H4 (cell line): ENCODE measurements at places on chromosomes 5 and 9. TPM values are rescaled to one million over a fixed set of nuclear protein-coding genes. Genes with fewer than 3 reads are reported as not detected.

HTR4 gene
- not detected in 2 replicates for total RNA-seq

EGFL7 gene
- total RNA-seq, result 60.2 and 76.5 TPM in 2 replicates

STK32A gene
- total RNA-seq, result 0.04 and 0.77 TPM in 2 replicates

KLHL3 gene
- total RNA-seq, result 0.27 and 0.37 TPM in 2 replicates

GAS1 gene
- total RNA-seq, result 5.7 and 6.6 TPM in 2 replicates

IL3 gene
- total RNA-seq, result not detected in 2 replicates

SLC4A9 gene
- total RNA-seq, result not detected in 2 replicates

EQTN gene
- not detected in 2 replicates for total RNA-seq

N4BP3 gene
- total RNA-seq, result 0.25 and 0.39 TPM in 2 replicates

TEX48 gene
- total RNA-seq, result not detected in 2 replicates

C7 gene
- total RNA-seq, result 1.3 and 4.0 TPM in 2 replicates

ACOT12 gene
- total RNA-seq, result not detected in 2 replicates

TPD52L3 gene
- not detected in 2 replicates for total RNA-seq

DNA sequence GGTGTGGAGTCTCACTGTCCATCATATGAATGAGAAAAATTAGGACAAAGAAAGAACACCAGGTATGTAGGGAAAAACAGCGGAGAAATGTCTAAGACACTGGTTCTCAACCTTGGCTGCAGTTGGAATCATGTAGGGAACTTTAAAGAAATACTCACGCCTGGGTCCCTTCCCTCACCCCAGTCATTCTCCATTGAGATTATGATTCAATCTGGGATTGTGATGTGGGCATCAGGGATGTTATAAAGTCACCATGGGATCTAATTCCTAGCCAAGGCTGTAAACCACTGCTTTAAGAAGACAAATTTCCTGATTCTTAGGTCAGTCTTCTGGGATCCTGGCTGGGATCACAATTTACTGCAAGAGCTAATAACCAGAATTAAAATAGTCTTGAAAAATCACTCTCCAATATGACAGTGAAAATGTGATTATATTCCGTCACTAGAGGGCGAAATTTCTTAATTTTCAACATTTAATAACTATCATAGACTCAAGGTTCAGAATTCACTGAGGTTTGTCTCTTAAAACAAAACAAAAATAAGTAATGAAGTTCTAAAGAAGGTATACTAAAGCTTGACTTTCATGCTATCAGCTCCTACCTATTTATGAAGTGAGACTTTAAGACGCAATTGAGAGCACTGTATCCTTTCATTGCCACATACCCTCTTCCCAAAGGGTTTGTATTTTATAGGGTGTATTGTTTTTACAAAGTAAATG lies 60.5 kb downstream of the GLDC start:
- DNase-seq, result no peak

DNA sequence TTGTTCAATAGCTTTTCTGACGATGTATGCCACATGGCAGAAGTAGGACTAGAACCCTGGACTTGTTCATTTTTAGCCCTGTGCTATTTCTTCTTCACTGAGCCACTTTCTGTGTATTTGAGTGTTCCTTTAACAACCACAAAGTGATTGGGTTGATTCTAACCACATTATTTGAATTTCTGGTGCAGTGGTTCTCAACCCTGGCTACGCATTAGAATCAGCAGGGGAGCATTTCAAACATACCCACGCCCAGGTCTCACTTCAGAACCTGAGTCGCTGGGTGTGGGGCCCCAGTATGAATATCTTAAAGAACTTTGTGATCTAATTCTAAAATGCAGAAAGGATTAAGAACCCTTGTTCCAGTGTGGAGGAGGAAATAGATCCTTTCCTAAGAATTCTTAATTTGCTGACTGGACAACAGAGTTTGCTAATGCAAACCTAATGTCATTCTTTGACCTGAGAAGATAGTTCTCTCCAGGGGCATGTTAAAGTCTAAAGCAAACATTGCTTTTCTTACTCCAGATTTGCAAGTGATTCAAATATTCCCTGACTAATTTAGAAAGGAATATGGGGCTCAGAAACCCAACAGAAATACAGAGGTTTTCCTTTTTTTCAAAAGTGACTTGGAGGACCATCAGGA lies 75.4 kb upstream of the GDNF start:
- no peak for DNase-seq

DNA sequence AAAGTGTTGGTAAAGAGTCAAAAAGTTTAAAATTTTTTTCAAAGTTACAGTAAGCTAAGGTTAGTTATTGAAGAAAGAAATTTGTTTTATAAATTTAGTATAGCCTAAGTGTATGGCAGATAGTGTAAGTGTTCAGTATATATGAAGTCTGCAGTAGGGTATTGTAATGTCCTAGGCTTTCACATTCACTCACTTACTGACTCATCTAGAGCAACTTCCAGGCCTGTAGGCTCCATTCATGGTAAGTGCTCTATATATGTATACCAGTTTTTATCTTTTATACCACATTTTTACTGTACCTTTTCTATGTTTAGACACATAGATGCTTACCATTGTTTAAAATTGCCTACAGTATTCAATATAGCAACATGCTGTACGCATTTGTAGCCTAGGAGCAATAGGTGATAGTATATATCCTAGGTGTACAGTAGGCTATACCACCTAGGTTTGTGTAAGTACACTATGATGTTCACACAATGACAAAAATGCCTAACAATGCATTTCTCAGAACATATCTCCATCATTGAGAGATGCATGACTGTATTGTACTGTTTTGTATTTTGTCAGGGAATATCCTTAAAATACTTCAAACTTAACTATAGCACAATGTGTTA lies 38.5 kb downstream of the CYSTM1 start:
- no peak for DNase-seq

DNA sequence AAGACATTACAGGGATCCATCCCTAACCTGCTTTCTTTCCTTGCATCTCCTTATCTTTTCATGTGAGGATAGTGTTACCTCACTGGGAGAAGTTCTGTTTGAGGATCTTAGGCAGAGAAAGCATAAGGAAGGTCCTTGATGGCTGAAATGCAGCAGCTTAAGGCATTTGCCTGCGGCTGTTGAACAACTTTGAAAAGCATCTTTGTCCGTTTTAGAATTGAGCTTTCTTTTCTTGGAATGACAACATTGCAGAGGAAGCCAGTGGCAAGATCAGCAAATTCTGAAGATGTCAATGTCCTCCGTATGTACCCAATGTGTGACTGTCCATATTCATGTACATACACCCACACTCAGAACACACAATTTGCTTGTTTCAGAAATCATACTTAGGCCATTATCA lies 436.2 kb downstream of the GABRG2 start:
- no peak for DNase-seq

GRCh38 chr9:116569111-116569510 lies 118.0 kb upstream of the TRIM32 start:
- DNase-seq, result no peak

DNA sequence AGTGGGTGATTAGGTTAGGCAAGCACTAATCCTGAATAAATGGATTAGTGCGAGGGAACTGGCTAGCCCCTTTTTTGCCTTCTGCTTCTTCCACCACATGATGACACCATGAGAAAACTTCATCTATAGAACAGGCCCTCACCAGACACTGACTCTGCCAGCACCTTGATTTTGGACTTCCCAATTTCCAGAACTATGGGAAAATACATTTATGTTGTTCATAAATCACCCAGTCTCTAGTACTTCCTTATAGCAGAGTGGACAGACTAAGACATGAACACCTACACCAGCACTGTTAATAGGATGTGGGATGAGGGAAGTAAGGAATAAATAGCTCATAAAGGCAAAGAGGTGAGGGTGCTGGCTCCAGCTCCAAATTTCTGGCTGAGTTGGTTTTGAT lies 1.4 kb downstream of the ZNF622 start:
- no peak for DNase-seq

GRCh38 chr9:4486176-4486575 lies 4.1 kb upstream of the SLC1A1 start:
- DNase-seq, result no peak

GRCh38 chr9:75891277-75891741 lies 836 bp downstream of the PCSK5 start:
- peak; percentile 9 for DNase-seq

DNA sequence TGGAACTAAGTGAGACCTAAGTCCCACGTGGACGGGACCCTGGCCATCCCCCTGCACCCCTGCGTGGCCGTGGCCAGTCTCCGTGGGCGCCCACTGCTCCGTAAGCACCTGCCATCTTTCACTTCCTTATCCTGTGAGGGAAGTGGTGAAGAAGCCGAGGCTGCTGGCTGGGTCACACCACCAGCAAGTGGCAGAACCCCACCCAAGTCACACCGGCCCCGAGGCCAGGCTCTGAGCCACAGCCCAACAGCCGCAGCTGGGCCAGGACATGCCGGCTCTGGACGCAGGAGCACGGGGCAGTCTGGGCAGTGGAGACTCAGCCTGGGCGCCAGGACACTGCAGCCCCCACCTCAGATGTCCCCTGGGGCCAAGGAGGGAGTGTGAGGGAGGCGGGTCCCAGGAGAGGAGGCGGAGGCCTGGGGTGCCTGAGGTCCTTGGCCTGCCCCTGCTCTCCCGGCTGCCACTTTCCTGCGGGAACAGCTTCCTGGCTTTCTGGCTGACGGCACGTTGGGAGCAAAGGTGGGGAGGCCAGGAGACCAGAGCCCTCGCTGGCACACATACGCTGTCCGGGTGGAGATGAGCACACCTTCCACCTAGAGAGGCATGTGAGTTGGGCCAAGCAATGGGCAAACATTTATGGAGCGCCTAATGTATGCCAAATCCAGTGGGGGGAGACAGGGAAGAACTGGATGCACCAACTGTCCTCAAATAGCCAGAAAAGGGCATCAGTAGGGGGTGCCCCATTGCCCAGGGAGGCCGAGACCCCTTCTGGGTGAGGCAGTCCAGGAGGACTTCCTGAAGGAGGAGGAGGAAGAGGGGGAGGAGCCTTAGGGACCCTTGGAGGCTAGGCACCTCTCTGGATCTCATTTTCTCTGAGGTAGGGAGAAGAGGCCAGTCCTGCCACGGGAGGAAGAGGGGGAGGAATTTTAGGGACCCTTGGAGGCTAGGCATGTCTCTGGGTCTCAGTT lies 43.9 kb upstream of the EGFL7 start:
- DNase-seq, result no peak

DNA sequence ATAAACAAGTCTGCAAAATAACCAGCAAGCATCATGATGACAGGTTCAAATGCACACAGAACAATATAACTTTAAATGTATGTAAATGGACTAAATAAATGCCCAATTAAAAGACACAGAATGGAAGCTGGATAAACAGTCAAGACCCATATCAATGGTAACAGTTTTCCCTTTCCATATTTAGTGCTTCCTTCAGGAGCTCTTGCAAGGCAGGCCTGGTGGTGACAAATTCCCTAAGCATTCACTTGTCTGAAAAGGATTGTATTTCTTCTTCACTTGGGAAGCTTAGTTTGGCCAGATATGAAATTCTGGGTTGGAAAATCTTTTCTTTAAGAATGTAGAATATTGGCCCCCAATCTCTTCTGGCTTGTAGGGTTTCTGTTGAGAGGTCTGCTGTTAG lies 120.2 kb upstream of the RASA1 start:
- no peak for DNase-seq

DNA sequence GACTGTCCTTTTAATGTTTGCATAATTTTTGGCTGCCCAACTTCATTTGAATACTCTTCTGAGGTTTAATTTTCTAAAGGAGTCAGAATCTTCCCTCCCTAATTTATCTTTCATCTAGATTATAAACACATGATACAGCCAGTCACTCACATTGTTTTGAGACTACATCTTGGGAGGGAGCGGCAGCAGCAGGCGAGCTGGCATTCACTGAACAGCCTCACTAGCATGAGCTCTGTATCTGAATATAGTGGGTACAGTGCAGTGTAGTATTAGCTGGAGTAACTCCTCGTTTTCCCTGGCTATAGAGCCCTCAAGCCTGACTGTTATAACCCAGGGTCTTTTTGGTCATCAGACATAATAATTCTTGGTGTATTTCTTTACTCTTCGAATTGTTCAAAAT lies 969.2 kb upstream of the COX7C start:
- DNase-seq, result no peak

GRCh38 chr9:89996116-89996515 lies 391.3 kb downstream of the GADD45G start:
- DNase-seq, result no peak

- DNase-seq, result no peak
These were observed 10.1 kb downstream of the FBXL7 start for GRCh38 chr5:15510092-15510491.
